Spleen (tissue), 13 donors: ENCODE measurements at places on chromosomes 1 and 21. TPM values are rescaled to one million over a fixed set of nuclear protein-coding genes. Genes with fewer than 3 reads are reported as not detected.

Gene RAB3B
- polyA plus RNA-seq: 0.02 TPM

Gene NMNAT2
- polyA plus RNA-seq: 0.05 TPM

Gene VWA1
- polyA plus RNA-seq: 4.1 TPM

Gene BATF3
- polyA plus RNA-seq: 11.3 TPM

Gene ACOT7
- 26.7 TPM for polyA plus RNA-seq

Gene TIPRL
- polyA plus RNA-seq: 15.3 TPM

Gene STYXL2
- polyA plus RNA-seq: not detected

- DNase-seq: no peak
These were observed 1.2 kb downstream of the RXRG start for GRCh38 chr1:165443539-165444311.

DNA sequence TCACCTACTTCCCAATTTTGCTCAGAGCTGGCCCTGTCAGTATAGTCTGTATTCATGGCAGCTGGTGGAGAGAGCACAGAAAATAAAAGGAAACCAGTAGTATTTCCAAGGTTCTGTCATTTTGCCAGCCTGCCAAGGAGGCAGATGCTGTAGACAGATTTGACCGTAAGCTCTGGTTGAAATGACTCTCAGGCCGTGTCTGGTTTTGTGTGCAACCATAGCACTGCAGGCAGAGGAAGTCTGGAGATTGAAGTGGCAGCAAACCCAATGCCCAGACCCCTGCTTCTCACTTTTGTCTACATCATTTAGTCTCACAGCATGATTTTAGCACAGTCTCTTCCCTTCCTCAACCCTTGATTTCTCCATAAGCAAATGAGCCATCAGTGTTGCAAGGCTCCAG is 291.7 kb downstream of the PAPPA2 start:
- no peak for DNase-seq

DNA sequence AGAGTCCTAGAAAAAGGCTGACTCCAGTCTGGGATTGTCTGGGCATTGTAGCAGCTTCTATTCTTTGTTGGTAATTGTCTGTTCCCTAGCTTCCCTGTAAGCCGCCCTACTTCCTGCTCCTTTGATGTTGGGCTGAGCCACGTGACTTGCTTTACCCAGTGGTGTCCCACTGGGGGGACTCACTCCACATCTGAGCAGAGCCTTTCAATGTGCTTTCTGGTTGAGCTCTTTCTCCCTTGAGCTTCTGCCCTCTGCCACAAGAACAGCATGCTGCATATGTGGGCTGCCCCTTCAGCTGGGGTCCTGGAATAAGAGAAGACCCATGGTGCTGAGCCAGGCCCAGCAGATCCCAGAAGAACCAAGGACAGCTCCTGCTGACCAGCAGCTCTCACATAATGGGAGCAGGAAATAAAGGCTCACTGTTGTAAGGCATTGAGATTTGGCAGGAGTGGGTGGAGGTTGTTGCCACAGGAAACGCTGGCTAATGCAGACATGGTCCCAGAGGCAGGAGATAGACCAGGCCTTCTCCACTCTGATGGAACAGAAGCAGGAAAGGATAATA is 276.3 kb upstream of the GJB5 start:
- DNase-seq: no peak

- DNase-seq: peak; percentile 76
These were observed 5.5 kb upstream of the MMP23B start for GRCh38 chr1:1626207-1627141.

GRCh38 chr21:30582870-30583269 is 7.3 kb downstream of the KRTAP22-2 start:
- no peak for DNase-seq

DNA sequence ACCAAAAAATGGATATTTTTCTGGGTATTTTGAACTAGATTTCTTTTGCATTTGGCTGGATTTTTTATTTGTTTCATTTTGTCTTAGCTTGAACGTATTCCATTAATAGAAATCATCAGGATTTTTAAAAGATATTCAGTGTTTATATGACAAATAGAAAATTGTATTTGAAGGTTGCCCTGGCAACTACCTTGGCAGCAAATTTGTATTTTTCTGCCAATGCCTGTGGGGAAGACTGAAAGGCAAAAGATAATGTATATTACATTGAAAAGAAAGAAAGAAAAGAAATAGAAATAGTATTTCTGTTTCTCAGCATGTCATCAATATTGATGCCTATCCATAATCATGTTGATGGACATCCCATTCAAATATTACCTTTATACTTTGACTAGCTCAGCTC is 16.8 kb downstream of the VCAM1 start:
- DNase-seq: no peak

GRCh38 chr1:117529683-117530082 is 76.2 kb upstream of the TENT5C start:
- no peak for DNase-seq

DNA sequence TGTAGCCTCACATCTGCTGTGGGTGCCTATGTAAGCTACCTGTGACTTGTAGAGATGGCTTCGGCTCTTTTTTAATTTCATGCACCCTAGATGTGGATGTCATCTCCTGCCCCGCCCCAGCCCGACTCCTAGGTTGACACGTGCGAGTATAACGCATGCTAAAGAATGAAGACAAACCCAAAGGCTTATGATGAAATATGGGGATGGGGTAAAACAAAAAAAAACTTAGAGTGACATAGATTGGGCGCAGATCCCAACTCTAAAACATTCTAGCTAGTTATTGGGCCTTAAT is 613 bp upstream of the ERO1B start:
- no peak for DNase-seq

DNA sequence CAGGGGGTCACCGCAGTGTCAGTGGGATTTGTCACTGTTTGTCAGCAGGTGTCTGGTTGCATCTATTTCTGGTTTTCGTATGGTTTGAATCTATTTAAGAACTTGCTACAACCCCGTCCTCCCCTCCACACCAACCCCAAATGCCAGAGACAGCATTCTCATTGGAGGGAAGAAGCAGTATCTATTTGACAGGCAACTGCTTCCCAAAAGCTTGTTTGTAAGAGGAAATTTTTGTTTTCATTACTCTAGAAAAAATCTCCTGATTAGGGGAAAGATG is 54.4 kb downstream of the NR5A2 start:
- DNase-seq: no peak

DNA sequence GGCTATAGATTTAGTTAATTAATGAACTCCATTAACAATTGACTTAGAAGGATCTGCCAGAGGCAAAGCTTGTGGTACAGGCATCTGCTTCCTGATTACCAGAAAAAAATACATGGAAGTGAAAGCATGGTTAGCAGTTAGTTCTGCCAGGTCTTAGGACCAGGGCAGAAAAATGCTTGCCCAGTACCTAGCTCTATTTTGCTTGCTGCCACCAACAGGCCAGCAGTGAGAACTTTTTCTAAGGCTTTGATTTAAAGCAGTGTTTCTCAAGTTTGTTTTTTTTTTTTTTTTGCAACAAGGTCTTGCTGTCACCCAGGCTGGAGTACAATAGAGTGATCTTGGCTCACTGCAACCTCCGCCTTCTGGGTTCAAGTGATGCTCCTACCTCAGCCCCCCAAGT is 16.4 kb upstream of the MTF1 start:
- DNase-seq: no peak

GRCh38 chr1:156118177-156118868 is 3.8 kb downstream of the LMNA start:
- DNase-seq: no peak

- no peak for DNase-seq
These were observed 5.2 kb downstream of the GPR25 start for GRCh38 chr1:200877839-200878551.

DNA sequence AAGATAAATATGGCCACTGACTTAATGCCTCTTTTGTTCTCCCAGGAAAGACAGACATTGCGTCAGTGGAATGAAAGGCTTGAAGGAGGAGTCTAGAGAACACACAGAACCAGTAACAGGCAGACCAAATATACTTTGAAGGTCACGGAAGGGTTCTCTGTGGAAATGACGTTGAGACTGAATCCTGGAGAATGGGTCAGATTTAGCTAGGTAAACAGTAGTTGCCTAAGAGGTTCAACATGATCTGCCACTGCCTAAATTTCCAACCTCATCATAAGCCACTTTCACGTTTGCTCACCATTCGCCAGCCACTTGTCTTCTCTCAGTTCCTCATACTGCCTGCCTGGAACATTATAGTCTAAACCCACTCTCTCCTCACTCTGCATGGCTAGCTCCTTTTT is 20.5 kb downstream of the PLA2G4A start:
- no peak for DNase-seq

DNA sequence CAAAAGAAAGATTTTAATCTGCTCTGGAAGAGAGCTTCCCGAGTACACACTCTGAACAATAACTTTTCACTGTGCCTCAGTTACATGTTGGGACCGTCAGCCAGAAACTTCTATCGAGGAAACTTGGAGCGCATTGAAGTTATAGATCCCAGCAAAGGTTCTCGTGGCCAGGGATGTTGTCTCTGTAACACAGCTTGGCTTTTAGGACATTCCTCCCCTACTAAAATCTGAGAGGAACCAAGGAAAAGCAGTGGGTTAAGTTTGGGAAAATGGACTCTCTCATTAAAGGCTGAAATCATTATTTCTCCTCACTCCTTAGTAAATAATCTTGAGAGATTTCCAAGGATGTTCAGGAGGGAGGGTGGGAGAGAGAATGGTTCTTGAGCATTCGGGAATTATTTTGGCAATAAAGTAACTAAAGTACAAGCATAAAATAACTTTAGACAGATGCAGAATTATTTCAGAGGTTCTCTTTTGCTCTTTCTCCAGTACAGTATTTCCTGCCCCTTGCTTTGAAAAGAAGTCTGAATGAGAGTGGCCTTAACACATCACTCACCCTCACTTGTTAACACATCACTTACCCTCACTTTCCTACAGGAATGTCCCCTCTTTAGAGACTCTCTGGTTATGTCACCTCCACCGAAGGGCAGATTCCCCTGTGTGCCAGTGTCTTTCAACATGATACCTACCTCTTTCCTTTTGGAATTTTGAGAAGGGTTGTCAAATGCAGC is 1.8 kb upstream of the NFIA start:
- no peak for DNase-seq

DNA sequence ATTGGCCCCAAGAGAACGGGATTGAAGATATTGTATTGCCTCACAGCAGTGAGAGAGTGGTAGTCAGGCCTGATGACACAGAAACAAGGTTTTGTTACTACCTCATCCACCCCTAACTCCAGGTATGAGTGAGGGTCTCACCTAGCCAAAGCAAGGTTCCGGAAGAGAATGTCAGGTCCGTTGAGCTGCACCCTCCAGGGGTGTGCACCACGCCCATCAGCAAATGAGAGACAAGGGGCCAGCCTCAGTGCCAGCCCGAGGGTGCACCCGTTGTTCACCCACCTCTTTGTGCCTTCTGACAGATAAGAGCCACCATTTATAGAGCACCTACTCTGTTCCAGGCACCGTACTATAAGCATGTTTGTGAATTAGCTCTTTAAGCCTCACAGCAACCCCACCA is 121.9 kb upstream of the IPO9 start:
- DNase-seq: no peak

GRCh38 chr21:45872902-45873301 is 108.7 kb upstream of the COL6A1 start:
- no peak for DNase-seq

GRCh38 chr1:117059334-117059677 is 820 bp upstream of the TTF2 start:
- DNase-seq: peak; percentile 93

DNA sequence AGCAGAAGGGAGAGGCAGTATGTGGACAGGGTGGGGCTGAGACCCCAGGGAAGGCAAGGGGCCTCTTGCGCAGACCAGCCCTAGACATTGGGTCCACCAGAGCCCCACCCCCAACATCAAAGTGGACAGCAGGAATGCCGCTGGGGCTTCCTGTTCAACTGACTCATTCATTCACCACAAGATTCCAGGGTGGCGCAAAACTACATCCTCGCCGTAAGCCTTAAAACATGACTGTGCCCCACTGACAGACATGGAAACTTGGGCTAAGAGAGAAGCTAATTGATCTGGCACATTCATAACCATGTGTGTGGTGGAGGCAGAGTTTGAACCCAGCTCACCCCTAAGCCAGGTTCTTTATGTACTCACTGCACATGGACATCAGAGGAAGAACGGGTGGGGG is 14.0 kb downstream of the COL16A1 start:
- no peak for DNase-seq

GRCh38 chr1:23611601-23612327 is 52.5 kb upstream of the ID3 start:
- DNase-seq: no peak
